ENCODE measurements at places on chromosomes 5 and 9.

DNA sequence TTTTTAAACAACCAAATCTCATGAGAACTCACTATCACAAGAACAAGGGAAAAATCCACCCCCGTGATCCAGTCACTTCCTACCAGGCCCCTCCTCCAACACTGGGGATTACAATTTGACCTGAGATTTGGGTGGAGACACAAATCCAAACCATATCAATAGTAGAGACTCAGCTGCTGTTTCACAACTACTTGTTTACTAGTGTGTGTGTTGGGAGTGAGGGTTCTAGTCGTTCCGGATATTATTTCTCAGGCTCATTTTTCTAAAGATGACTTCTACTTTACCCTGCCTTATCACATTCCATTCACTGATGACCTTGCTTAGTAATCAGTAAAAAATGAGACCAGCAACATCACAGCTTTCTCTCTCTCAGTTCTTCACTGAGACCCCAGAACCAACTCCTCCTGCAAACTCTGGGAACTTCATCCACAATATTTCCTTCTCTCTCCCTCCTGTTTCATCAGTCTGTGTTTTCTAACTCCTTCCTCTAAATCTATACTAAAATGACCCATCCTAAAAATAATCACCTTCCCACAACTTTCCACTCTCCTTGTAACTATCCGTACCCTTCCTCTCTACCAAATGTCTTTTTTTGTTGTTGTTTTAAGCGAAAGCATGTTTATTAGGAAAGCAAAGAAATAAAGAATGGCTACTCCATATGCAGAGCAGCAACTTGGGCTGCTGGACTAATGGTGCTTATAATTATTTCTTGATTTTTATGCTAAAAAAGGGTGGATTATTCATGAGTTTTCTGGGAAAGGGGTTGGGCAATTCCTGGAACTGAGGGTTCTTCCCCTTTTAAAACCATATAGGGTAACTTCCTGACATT is 121.5 kb upstream of the SPRY4 start:
- DNase-seq = peak; percentile 77

GRCh38 chr5:132183723-132184122 is 43.9 kb downstream of the P4HA2 start:
- DNase-seq = peak; percentile 40

- no peak for DNase-seq
Measured at GRCh38 chr9:109017493-109017892, 4.2 kb upstream of the CTNNAL1 start.

- DNase-seq = no peak
Measured at GRCh38 chr9:5483306-5483705, 27.0 kb upstream of the PDCD1LG2 start.

DNA sequence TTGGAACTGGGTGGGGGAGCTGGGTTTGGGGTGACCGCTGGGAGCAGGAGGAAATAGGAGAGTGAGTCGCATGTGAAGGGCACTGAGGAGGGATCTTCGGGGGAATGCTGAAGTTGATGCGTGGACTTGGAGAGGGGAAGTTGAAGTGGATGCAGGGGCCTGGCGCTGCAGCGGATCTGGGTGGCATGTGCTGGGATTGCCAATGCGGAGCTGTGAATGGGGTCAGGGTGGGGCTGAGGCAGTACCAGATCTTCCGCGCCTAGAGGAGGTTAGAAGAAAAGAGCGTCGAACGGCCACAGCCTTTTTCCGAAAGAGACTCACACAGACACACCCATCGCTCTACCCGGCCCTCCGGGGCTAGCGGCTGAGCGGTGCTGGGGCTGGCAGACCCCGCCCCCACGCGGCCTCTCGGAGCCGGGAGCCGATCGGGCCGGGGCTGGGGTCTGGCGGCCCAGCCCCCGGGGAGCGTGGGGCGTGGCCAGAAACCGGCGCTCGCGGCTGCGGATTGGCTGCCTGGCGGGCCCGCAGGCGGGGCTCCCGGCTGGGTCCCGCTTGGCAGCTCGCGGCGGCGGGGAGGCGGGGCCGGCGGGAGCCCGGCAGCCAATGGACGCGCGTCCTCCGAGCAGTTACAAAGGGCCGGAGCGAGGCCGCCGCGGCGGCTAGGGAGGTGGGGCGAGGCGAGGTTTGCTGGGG is at the start of gene TGFBR1:
TGFBR1 (plus strand) TSS at position 655 of the 693 bp plus-strand sequence. CDS start 93 bp downstream, outside the sequence.
- DNase-seq = peak; percentile 82

DNA sequence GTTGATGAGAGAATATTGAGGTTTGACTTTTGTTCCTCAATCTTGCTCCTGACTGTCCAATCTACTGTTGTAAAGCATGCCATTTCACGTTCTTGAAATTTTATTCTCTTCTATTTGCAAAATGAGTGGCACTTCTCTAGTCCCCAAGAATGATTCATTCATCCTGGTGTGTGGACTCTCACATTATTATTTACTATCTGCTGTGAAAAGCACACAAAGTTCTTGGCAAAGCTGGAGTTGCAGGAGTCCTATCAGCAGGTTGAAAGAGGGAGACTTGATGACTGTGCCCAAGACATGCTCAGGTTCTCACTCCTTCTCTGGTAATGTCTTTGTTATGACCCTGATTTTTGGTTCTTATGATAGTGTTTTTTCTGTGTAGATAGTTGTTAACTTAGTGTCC is 382.6 kb downstream of the DMRTA1 start:
- no peak for DNase-seq

- DNase-seq = peak; percentile 87
Measured at GRCh38 chr5:89255845-89256463, 373.0 kb upstream of the MEF2C start.

DNA sequence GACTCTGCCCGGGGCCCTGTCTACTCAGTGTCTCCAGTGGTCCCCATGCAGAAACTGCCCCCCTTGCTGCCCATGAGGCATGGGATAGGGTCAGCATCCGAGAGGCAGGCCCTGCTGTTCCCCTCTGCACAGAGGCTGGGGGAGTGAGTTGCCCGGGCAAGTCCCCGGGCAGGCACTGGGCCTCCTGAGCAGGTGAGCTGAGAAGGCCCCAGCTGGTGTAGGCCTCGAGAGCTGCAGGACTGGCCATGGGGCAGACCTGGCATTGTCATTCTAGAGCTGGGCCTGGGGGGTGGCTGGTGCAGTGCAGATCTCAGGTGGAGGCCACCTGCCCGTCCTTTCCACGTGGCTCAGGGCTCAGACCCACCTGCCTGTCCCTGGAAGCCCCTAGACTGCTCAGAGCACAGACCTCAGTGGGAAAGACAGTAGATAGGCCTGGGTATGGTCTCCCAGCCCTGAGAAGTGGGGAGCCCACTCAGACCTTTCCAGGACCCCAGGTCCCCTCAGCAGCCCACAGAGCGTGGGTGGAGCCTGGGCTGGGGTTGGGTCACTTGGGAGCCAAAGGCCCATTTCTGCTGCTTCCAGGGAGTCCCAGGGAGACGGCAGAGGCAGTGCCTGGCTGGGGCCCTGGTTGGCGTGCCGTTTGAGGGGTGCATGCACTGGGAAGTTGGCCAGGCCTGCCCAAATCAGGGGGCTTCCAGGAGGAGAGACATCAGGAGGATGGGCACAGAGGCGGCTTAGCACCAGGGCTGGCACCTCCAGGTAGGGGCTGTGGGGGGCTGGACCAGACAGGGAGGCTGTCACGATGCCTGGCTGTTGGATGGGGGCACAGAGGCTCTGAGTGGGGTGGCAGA is 4.8 kb upstream of the NOTCH1 start:
- no peak for DNase-seq

GRCh38 chr9:113633782-113634595 is 170.5 kb downstream of the RGS3 start:
- DNase-seq = no peak

DNA sequence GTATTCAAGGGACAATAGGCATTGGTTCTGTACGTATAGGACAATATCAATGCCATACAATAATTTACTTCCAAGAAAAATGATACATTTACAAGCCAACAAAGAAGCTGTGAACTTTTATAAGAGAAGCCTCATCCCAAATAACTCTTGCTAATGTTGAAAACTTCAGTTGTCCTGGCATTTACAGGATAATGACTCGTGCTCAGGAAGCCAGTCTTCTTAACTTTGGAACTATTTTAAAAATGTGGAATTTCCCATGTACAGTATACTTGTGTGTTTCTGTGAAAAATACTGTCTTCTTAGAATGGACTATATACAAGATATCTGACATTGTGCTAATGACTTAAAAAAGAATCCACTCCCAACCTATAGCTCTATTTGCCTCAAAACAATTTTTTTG is 1479.3 kb upstream of the CDH9 start:
- peak; percentile 1 for DNase-seq

- DNase-seq = no peak
Measured at GRCh38 chr5:137148159-137148558, 351.0 kb downstream of the SPOCK1 start.

- DNase-seq = peak; percentile 23
Measured at GRCh38 chr9:97673922-97674321, 23.2 kb downstream of the XPA start.

Data from fibroblast of mammary gland (primary cell).